AG09309 (cell line): ENCODE measurements at places on chromosomes 16 and 17.

GRCh38 chr16:54437401-54437800, 150.8 kb upstream of the IRX3 start:
- DNase-seq, result no peak

GRCh38 chr17:49631496-49631895, 46.4 kb downstream of the SPOP start:
- DNase-seq, result no peak

GRCh38 chr17:48148854-48149786, 41.6 kb downstream of the SNX11 start:
- no peak for DNase-seq

DNA sequence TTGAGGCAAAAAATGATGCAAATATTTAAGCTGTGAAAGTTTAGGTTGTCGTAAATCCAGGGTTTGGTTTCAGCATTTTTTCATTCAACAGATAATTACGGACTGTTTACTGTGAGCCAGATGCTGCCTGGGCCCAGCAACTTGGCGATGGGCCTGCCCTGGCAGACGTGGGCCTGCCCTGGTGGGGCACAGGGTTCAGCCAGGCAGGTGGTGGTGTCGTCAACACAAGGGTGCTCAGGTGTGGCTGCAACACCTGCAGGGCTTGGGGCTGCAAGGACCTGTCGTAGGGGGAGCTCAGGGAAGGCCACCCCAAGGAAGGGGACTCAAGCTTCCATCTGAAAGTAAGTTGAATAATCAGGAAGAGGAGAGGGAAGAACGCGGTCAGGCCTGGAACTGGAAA, 15.1 kb downstream of the ZC3H18 start:
- DNase-seq, result no peak

- no peak for DNase-seq
These were observed 70.6 kb downstream of the MARCHF10 start for GRCh38 chr17:62737513-62737912.

GRCh38 chr17:29592850-29593551, at the start of gene ANKRD13B:
Gene ANKRD13B, plus strand, starts transcription at chr17:29593132. Its CDS starts 490 bp downstream, at chr17:29593622.
- no peak for DNase-seq

DNA sequence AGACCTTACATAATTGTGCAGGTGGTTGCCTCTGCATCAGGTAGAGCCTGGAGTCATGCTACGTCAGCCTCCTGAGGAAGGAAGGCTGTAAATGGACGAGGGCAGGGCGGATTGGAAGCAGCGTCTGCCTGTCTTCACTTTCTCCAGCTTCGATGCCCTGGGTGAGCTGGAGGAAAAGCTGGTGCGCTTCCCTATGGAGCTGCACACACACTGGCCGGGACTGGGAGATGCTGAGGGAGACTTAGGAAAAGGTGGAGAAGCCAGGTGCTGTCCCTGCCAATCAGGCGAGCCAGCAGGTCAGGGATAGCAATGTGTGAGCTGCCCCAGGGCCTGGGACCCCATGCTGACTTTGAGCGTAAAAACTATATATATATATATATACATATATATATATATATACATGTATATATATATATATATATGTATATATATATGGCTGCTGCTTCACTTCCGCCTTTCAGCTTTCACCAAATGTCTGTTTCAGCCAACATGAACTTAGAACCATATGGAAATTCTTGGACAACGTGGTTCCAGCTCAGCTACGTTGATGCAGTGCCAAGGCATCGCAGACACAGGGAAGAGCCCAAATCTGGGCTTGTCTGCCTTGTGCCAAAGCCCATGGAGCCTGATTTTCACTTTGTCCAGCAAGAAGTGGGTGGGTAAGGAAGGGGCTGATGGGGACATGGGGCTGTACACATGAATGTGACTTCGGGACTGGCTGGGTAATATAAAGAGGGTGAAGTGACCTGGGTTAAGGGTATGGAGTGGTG, 71.5 kb upstream of the NKD1 start:
- DNase-seq, result no peak

- no peak for DNase-seq
These were observed 37.4 kb downstream of the SHISA6 start for GRCh38 chr17:11278186-11278991.

GRCh38 chr16:5965321-5965720, 867.7 kb upstream of the EEF2KMT start:
- DNase-seq, result no peak

DNA sequence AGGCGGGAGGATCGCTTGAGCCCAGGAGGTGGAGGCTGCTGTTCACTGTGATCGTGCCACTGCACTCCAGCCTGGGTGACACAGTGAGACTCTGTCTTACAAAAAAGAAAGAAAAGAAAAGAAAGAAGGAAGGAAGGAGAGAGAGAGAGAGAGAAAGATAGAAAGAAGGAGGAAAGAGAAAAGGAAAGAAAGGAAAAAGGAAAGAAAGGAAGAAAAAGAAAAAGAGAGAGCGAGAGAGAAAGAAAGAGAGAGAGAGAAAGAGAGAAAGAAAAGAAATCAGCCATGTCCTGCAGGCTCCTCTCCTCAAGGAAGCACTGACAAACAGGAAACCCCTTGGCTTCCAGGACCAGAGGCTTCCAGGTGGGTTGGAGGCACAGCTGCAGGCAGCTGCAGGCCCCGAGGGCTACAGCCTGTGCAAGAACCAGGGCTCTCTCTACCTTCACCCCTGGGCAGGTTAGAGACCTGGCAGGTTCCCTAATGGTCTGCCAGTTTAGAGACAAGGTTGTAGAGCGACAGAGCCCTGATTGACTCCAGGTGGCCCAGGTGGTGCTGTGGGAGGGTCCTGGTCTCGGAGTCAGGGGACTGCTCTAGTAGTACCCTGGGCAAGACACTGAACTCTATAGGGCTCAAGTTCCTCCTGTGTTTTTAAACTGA, 53.8 kb downstream of the PECAM1 start:
- DNase-seq, result no peak

GRCh38 chr17:12567077-12568053, 98.3 kb upstream of the MYOCD start:
- DNase-seq, result no peak

DNA sequence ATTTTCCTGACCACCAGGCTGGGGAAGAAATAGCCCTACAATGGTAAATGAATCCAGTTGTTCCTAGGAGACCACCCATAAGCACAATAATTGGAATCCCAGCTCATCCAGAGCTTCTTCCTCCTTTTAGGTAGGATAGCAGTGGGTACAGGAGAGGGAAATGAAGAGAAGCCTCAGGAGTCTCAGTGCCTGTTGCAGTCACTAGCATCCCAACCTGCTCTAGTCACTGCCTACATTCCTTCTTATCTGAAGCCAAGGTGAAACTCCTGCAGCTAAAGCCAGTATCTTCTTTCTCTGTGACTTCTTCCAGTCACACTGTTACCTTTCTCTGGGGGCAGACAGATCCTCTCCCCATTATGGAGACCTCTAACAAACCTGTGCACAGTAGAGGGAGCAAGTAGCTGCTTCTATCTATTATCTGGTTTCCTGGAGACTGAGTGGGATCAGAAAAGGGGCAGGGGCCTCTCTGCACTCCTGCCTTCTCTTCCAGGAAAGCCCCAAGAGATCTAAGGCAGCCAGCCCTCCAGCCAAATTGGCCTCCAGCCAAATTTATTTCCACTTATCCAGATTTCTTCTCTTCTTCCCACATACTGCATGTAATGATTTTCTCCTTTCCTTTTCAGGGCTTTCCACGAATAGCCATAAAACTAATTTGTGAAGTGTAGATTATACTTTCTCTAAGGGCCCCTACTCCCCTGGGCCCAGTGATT, 85.5 kb downstream of the SSH2 start:
- DNase-seq, result no peak

GRCh38 chr16:74800216-74800871, 25.7 kb upstream of the FA2H start:
- DNase-seq, result no peak

DNA sequence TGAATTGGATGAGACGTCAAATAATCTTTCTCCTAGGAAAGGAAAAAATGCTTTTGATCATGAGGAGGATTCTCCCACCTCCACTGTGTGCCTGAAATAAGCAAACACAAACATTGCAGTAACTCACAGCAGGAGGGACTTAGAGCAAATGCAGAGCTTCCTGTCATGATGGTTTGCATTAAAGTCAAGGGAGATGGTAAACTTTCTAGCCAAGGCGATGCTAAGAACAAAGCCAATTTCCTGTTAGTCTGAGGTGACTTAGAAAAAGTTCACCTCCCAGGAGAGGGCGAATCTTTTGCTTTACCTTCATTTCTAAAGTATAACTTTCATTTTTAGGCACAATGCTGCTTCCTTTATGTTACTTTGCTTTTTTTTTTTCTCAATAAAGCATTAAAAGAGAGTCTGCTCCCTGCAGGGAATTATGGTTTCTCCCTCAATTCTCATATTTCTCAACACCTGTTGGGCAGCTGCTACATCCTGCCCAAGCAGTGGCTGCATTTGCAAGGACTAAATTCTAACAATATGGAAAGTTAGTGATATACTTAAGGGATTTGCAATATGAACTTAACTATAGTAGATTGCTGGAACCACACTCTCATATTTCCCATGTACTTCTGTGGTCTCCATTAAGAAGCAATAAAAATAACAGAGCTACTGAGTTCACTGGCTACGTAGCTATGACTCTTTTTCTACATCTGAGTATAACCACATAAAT, 175.6 kb downstream of the PCTP start:
- no peak for DNase-seq

- DNase-seq, result no peak
These were observed 23.0 kb downstream of the NPTX1 start for GRCh38 chr17:80453126-80453997.

DNA sequence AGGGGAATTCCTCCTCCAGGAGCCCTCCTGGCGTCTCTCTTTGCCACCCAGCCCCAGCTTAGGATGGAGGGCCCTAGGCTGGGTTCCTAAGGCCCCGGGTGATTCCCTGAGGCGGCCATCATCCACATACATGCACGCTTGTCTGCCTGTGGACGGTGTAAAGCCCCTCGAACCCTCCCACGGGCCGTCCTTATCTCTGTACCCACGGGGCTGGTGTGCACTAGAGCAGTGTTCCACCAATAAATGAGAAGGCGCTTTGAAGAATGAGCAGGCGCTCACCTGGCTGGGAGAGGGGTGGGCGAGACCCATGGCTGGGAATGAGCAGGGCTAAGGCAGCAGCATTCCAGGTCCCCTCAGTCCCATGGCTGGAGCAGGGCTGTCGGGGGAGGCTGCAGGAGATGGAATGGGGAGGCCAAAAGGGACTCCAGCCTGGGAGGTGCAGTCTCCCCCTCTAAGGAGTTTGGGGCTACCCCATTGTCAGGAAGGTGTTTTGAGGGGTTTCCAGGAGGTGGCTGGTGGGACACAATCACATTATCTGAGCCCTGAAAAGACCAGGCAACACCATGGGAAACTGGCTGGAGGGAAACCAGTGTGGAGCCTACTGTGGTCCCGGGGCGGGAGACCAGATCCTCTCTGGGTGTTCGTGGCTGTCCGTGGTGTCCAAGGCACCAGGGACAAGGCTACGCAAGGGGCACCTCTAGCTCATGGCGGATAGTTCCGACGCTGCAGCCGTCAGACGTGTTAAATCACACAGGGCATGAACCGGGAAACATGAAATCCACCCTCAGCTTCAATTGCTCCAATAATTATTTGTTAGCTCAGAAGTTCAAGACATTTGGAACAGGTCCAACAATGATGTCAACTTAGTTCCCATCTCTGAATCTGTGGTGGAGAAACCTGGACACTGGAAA, 87.5 kb upstream of the DNAH17 start:
- DNase-seq, result no peak

DNA sequence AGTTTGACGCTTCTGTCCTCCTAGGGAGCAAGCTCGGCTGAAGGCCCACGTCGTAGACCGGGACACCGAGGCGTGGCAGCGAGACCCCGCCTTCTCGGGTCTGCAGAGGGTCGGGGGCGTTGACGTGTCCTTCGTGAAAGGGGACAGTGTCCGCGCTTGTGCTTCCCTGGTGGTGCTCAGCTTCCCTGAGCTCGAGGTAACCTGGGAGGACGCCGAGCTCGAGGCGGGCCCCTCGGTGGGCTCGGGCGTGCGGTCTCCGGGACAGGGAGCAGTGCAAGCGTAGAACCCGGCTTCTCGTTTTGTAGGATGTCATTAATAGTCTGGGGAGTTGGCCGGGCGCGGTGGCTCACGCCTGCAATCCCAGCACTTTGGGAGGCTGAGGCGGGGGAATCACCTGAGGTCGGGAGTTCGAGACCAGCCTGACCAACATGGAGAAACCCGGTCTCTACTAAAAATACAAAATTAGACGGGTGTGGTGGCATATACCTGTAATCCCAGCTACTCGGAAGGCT, 715 bp downstream of the ENDOV start:
- no peak for DNase-seq

GRCh38 chr16:1920727-1921171, 2.5 kb upstream of the HS3ST6 start:
- DNase-seq, result no peak

DNA sequence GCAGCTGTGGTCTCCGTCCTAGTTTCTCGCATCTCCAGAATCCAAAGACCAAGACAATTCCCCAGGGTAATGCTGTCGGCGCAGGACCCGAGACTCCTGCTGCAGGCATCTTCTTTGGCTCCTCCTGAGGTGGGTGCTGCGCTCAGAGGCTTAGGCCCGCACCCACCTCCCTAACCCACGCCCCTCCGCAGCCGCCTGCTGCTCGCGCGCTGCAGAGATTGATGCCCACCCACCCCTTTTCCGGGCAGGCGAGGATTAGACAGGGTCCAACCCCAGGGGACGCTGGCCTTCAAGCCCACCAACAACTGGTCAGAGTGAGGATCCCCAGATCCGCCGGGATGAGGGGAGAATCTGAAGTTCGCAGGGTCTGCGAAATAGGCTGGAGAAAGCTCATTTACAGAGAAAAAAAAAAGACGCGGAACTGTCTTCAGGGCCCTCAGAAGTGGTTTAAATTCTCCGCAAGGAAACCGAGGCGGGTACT, 27.9 kb downstream of the SLFN11 start:
- DNase-seq, result no peak

GRCh38 chr17:40614431-40615067, 33.1 kb downstream of the SMARCE1 start:
- no peak for DNase-seq

- DNase-seq, result no peak
These were observed 508.9 kb downstream of the WWOX start for GRCh38 chr16:78608305-78608776.

GRCh38 chr17:67950945-67951344, 45.3 kb downstream of the C17orf58 start:
- no peak for DNase-seq

DNA sequence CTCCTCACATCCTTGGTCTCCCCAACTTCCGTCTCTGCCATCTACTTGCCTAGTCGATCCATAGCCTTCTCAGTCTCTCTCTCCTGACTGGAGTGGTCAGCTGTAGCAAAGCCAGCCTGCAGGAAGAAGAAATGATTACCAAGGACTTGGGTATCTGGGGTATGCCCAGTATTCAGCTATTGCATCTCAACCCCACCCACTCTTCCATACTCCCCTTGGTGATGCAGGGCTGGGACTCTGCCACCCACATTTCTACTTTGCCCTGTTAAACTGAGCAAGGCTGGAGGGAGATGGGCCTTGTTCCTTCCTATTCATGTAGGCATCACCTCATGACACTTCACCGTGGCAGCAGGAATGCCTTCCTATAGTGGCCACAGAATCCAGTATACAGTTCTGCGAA, 2.3 kb downstream of the COPRS start:
- DNase-seq, result no peak

- DNase-seq, result no peak
These were observed 106.1 kb downstream of the AXIN2 start for GRCh38 chr17:65455154-65455971.
